ENCODE measurements at places on chromosomes 5 and 9. TPM values are rescaled to one million over a fixed set of nuclear protein-coding genes. Genes with fewer than 3 reads are reported as not detected.
A peak's percentile ranks its signal among the peaks of the same experiment; 100 is the strongest.

DNA sequence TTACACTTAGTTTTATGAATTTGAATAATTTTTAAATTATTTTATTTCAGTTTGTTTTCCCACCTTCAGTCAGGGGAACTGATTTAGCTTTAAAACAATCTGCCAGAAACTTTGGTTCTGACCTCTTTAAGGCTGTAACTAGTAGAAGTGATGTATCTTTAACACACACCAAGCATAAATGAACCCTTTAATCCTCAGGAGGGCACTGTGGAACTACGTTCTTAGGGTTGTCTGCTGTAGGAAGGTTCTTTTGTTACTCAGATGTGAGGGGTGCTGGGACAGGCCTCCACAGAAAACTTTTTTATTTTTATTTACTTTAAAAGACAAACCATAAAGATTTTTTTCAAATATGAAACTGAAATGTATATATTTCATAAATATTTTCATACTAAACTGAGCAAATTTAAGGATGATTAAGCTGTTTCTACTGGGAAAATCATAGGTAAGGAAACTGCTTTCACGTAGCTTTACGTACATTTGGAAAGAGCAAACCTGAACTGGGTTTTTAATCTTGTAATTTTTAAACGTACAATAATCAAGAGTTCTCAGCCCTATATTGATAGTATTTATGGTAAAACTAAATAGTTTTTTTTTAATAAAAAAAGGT lies 5.3 kb downstream of the KLF4 start:
- peaks cover 6% of the 10 kb centered on the region for H3K4me1 ChIP-seq
- peaks cover 37% of the 10 kb centered on the region for H3K27me3 ChIP-seq
- H3K27ac ChIP-seq: no peak overlapping the region
- H3K36me3 ChIP-seq: peaks cover 2% of the 10 kb centered on the region
- no peak for DNase-seq
- H3K4me3 ChIP-seq: no peak overlapping the region

- H3K36me3 ChIP-seq: no peaks in the 10 kb centered on the region
- H3K4me1 ChIP-seq: no peaks in the 10 kb centered on the region
These were observed 38.6 kb downstream of the ZNF366 start for GRCh38 chr5:72468606-72469005.

Gene NUTM2F
- total RNA-seq: not detected

Gene PAX5
- total RNA-seq: 0.34 TPM

Gene PCDHB4
- not detected for total RNA-seq

- no peak overlapping the region for H3K4me3 ChIP-seq
- H3K36me3 ChIP-seq: peaks cover 17% of the 10 kb centered on the region
- no peak for DNase-seq
- no peaks in the 10 kb centered on the region for H3K27me3 ChIP-seq
These were observed 71.8 kb upstream of the LRRC70 start for GRCh38 chr5:62506659-62507460.

Gene SH3RF2
- total RNA-seq: not detected

- H3K36me3 ChIP-seq: peaks cover 3% of the 10 kb centered on the region
- H3K27ac ChIP-seq: peak overlapping the region; percentile 9
- H3K27me3 ChIP-seq: peaks cover 14% of the 10 kb centered on the region
- no peak for DNase-seq
These were observed 1.3 kb upstream of the ZBTB34 start for GRCh38 chr9:126859111-126859510.

DNA sequence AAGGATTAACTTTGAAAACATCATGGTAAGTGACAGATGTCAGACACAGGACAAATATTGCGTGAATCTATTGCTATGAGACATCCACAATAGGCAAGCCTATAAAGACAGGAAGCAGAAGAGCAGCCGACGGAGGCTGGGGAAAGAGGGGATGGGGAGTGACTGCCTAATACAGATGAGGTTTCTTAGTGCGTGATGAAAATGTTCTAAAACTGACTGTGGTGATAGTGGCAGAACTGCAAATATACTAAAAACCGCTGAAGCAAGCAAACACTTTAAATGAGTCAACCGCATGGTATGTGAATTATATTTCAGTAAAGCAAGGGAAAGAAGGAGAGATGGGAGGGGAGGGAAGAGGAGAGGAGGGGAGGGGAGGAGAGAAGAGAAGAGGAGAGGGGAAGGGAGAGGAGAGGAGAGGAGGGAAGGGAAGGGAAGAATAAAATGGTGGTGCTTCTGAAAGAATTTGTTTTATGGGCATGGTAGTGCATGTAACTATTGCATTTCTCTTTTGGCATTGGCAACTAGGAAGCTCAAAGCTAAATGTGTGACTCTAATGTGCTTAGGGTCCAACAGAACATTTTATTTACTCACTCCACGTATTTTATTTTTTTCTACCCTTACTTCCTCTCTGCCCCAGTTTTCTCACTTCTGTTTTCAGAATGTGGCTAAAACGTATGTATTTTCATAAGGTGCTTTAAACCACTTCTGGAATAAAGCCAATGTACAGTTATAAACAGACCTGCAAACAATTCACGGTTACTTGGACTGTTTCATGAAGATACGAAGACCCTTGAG lies 21.3 kb downstream of the AKNA start:
- peak overlapping the region; percentile 29 for H3K4me3 ChIP-seq
- H3K27me3 ChIP-seq: no peaks in the 10 kb centered on the region
- DNase-seq: peak; percentile 59
- peaks cover 92% of the 10 kb centered on the region for H3K4me1 ChIP-seq
- H3K27ac ChIP-seq: peak overlapping the region; percentile 88

Gene PTPN3
- total RNA-seq: not detected

DNA sequence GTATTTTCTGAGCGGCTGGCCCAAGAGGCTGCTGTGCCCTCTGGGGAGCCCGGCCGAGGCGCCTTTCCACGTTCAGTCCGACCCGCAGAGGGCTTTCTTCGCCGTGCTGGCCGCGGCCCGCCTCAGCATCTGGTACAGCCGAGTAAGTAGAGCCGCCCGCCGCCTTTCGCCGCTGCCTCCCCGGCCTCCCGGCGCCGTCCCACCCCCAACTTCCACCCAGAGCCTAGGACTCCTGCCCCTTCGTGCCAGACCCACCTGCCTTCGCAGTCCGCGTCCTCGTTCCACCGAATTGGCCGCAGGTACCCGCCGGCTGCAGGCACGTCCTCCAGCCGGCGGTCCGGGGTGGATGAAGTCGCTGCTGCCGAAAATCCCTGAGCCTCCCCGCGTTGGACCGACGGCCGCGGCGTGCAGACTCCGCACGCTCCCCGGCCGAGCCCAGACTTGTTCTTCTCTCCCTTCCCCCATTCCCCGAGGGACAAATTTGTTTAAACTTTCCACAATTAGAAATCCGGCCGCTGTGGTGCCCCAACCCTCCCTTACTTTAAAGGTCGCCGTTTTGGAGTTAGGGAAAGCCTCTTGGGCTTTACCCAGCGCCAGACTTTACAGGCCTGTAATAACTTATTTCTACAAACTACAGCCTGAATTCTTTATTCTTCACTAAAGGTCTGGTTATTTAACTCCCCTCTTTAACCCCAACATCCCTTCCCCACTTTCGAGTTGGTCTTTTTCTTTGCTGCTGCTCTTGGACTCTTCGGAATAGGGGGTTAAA lies 589 bp downstream of the RIC1 start:
- DNase-seq: peak; percentile 59
- H3K27me3 ChIP-seq: no peaks in the 10 kb centered on the region
- peak overlapping the region; percentile 100 for H3K4me3 ChIP-seq
- H3K27ac ChIP-seq: peak overlapping the region; percentile 96
- H3K4me1 ChIP-seq: peaks cover 45% of the 10 kb centered on the region

DNA sequence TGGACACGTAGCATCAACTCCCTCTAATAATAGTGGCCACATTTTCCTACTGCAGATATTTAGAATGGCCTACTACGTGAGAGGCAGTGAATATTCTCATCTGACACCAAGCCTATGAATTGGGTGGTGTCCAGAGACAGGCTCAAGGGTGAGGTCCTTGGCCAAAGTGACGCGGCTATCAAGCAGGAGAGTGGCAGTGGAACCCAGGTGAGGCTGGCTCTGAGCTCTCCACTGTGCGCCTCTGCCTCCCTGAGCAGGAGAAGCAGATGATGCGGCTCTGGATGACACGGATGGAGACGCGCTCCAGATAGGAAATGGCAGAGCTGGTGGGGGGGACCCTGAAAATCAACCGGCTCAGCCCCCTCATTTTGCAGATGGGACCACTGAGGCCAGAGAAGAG lies 69.7 kb downstream of the CFAP77 start:
- DNase-seq: no peak
- peaks cover 56% of the 10 kb centered on the region for H3K27me3 ChIP-seq
- no peaks in the 10 kb centered on the region for H3K36me3 ChIP-seq
- no peak overlapping the region for H3K27ac ChIP-seq
- no peak overlapping the region for H3K4me3 ChIP-seq

DNA sequence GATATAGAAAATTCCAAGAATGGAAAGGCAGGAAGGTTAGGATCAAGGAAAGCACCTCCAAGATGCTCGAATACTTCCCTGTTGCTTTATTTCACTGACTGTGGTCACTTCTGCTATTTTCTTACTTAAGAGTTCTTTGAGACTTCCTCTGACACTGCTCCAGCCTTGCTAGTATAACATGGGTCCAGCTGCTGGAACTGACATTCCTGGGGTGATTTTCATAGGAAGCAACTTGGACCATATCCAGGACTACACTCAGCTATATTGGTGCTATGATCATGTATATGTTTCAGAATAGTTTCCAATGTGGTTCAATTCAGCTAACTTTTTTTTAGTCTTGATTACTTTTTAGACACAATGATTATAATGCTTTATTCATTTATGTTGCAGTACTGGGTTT lies 81.6 kb upstream of the CKMT2 start:
- no peak overlapping the region for H3K27ac ChIP-seq
- H3K4me3 ChIP-seq: no peak overlapping the region
- peaks cover 11% of the 10 kb centered on the region for H3K4me1 ChIP-seq
- no peak for DNase-seq
- H3K36me3 ChIP-seq: peaks cover 7% of the 10 kb centered on the region
- H3K27me3 ChIP-seq: no peaks in the 10 kb centered on the region

DNA sequence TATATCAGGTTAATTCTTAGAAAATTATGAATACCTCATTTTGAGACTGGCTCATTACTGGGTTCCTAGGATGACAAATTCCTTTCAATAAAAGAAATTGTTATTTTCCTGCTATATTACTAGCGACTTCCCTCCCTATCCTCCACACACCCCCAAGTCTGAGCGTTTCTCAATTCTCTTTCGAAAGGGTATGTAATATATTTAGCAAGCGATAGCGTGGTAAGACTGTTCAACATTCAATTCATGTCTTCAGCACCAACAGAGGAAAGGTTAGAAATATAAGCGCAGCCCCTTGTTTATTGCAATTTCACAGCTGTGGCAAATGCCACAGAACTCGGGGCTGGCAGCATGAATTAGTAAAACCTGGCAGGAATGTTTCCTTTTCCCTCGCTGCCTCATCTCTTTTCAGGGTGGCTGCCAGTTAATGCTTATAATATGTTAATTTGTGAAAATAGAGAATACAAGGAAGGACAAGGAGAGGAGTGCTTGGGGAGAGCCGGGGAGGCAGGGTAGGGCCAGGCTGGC lies 152.7 kb upstream of the TBCA start:
- H3K4me1 ChIP-seq: no peaks in the 10 kb centered on the region
- H3K4me3 ChIP-seq: no peak overlapping the region
- no peak for DNase-seq
- H3K27ac ChIP-seq: no peak overlapping the region
- peaks cover 22% of the 10 kb centered on the region for H3K27me3 ChIP-seq

- DNase-seq: no peak
- peaks cover 12% of the 10 kb centered on the region for H3K27me3 ChIP-seq
- H3K27ac ChIP-seq: no peak overlapping the region
- peaks cover 6% of the 10 kb centered on the region for H3K4me1 ChIP-seq
- H3K4me3 ChIP-seq: no peak overlapping the region
- H3K36me3 ChIP-seq: peaks cover 12% of the 10 kb centered on the region
These were observed 2.2 kb upstream of the LCN6 start for GRCh38 chr9:136750526-136750925.

Gene HDHD3
- total RNA-seq: 14.0 TPM

Gene MEIKIN
- not detected for total RNA-seq

- no peak overlapping the region for H3K27ac ChIP-seq
- no peak overlapping the region for H3K4me3 ChIP-seq
- no peak for DNase-seq
- H3K36me3 ChIP-seq: no peaks in the 10 kb centered on the region
These were observed 96.5 kb downstream of the JAKMIP2 start for GRCh38 chr5:147685993-147686392.

- no peak overlapping the region for H3K4me3 ChIP-seq
- no peaks in the 10 kb centered on the region for H3K27me3 ChIP-seq
- no peaks in the 10 kb centered on the region for H3K36me3 ChIP-seq
- no peak for DNase-seq
- H3K27ac ChIP-seq: no peak overlapping the region
These were observed 201.7 kb upstream of the PTGER4 start for GRCh38 chr5:40477856-40478546.

GRCh38 chr9:91814201-91814600 lies 135.8 kb downstream of the ROR2 start:
- H3K36me3 ChIP-seq: no peaks in the 10 kb centered on the region
- H3K27me3 ChIP-seq: no peaks in the 10 kb centered on the region
- no peak overlapping the region for H3K27ac ChIP-seq
- H3K4me3 ChIP-seq: no peak overlapping the region
- DNase-seq: no peak
- H3K4me1 ChIP-seq: no peaks in the 10 kb centered on the region

DNA sequence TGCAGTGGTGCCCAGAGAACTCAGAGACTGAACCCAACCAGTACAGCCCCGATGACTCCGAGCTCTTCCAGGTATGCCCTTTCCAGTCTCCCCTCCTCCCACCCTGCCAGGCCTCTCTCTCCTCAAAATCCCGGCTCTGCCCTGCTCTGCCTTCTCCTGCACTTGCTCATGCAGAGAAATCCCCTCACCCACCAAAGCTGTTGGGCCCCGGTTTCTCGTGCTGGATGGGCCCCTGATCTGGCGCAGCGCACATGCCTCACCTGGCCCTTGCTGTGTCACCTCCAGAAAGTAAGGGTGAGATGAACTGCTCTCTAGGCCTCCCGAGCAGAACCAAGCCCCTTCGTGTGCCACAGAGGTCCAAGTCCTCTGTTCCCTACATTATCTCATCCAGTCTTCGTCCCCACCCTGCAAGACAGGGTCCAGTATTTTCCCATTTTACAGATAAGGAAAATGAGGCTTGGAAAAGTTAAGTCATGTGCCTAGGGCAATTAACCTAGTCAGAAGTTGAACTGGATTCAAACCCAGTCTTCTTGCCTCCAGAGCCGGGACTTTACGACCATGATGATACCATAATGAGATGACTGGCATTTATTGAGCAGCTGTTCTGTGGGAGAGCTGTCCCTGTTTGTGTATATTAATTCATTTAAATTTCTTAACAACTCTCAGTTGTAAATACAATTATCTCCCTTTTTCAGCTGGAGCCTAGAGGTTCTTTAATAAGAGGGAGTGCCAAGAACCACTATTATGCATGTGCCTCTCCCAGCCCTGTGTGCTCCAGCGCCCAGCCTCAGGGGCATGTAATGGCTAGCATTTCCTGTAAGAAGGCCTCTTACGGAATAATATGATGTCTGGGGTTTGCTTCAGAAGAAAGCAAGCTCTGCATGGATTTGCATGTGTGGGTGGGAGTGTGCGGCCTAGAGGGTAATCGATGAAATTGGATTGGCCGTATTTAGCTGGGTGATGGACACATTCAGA lies 90.7 kb downstream of the PPARGC1B start:
- no peak overlapping the region for H3K4me3 ChIP-seq
- H3K27me3 ChIP-seq: no peaks in the 10 kb centered on the region
- H3K36me3 ChIP-seq: no peaks in the 10 kb centered on the region
- no peaks in the 10 kb centered on the region for H3K4me1 ChIP-seq
- DNase-seq: no peak

GRCh38 chr9:7289773-7290172 lies 509.8 kb downstream of the DMAC1 start:
- H3K4me3 ChIP-seq: no peak overlapping the region
- H3K27ac ChIP-seq: no peak overlapping the region
- DNase-seq: no peak
- no peaks in the 10 kb centered on the region for H3K36me3 ChIP-seq
- H3K27me3 ChIP-seq: peaks cover 32% of the 10 kb centered on the region
- peaks cover 6% of the 10 kb centered on the region for H3K4me1 ChIP-seq
